ENCODE measurements at places on chromosomes 11 and 22.

DNA sequence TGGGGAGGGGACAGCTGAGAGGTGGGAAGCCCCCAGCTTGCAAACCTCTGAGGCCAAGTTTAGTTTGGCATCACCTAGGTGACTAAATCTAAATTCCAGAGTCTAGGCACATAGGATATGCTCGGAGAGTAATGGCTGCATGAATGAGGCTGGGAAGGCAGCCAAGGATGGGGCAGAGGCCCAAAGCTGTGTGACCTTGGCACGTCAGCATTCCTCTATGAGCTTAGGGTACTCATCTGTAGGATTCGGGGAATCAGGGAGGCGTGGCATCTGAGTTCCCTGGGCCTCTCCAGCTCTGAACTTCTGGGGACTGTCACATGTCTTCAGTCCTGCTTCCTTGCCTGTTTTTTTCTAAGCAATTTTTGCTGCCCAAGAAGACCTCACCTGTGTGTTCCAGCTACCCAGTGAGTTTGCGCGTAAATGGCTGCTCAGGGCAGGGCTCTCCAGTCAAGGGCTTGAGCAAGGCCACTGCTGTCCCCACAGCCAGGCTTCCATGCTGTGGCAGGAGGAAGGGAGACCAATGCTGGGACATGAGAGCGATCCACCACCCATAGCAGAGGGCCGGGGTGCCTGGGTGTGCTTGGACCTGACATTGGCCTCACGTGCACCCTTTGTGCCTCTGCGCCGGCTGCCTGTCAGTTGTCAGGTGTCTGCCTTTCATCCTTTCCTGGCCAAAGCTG, 13.9 kb downstream of the DAGLA start:
- DNase-seq, result no peak

DNA sequence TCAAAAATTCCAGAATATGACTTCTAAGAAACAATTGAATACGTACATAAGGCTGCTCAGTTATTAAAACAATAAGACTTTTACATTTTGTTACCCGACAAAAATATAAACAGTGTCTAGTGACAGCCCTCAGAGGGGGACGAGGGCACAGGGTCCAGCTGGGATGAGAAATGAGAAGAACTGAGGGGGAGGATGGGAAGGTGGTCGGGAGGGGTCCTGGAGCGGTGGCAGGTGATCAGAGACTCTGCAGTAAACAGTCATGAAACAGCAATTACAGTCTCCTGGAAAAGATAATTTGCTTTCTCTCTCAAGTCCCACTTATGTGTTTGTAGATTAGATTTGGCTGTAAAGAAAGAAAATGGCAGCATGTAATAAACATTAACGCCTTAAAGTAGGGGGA, 56.0 kb downstream of the PACSIN2 start:
- DNase-seq, result no peak

DNA sequence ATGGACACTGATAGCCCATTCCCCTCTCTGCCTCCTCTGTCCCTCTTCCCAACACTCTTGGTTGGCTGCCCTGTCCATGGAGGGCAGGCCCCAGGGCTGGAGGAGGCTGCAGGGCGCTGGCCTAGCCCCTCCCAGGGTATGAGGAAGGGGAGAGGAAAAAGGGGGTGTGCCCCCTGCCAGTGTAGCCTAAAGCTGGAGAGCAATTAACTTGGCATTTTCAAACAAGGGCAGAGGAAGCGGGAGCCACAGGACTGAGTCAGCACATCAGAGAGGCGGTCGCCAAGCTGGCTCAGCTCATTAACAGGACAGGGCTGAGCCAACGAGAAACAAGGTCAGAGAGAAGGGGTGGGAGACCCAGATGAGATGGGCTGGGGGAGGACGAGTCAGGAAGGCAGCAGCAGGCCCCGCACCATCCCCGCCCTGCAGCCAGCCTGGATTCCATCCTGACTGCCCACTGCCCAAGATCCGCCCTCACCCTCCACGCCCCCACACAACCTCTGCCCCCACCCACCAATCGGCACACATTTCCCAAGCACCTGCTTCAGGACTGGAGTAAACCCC, 76.3 kb downstream of the BUD13 start:
- no peak for DNase-seq

DNA sequence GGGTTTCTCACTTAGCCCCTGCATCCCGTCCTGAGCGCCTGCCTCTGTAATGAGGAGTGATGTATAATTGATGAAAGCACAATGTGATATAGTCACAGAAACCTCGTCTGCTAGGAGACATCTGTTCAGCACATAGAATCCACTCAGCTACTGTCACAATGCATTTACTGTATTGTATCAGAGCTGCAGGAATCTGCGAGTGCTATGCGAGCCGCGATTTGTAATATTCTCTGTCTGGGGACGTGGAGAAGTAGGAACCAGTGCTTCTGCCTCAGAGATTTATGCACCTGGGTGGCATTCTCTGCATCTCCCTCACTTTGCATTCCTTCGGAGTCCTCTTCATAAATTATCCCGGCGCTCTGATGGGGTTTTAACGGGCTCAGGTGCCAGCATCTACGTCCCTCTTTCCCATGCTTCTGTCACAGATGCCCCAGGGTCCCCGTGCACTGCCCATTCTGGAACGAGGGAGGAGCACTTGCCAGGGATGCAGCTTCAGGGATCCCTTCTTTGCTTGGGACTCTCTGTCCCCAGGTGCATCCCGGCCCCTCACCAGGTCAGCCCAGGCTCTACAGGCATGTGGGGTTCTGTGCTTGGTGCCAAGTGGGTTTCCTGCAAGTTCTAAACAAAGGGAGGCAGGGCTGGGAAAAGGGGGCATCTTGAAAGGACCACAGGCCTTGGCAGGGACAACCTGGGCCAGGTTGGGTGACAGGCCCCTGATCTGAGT, 205.5 kb downstream of the DSCAML1 start:
- no peak for DNase-seq

GRCh38 chr11:117523680-117524079, 196.0 kb downstream of the CEP164 start:
- no peak for DNase-seq

DNA sequence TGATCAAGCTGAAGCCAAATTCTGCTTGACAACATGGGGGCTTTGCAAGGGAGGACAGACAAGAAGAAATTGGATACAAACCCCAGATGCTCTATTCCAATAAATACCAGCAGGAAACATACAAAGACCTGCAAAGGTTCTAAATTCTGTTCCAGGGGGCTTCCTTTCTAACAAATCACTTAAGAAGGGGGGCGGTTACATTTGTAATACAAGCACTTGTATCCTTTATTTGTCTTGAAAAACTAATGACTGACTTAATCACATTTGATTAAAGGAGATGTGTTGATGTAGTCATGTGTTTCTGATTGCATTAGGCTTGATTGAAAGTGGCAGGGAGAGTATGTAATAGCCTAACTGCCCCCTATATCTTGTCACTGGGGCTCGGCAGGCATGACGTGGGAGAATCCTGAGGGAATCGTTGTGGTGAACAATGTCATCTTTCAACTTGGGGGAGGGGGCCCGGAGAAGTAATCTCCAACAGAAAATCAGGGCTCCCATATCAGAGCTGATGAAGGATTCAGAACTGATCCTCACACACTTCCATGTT, 361.7 kb downstream of the INSC start:
- DNase-seq, result no peak

DNA sequence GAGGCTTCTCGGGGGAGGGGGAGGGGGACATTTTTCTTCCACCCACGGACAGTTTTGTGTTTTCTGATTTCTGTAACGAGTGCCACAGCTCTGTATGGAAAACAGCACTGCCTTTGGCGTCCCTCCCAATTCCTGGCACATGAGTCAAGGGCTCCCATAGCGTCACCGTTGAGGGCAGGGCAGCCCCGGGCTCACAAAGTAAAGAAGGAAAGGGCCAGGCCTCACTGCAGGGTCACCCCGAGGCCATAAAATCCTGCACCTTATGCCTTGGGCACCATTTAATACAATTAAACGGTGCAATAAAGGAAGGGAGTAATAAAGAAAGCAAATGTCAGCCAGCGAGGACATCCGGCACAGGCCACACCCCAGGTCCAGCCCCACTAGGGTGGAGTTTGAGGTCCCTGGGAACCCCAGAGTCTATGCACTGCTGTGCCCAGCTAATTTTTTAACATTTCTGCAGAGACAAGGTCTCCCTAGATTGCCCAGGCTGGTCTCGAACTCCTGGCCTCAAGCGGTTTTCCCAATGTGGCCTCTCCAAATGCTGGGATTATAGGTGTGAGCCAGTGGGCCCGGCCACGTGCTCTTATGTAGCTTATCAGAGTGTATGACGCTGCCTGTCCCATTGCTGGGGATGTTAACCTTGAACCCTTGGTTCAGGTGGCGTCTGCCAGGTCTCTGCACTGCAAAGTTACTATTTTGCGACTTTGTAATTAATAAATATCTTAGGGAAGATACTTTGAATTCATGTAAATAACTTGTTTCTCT, 13.6 kb upstream of the MUC2 start:
- DNase-seq, result no peak

DNA sequence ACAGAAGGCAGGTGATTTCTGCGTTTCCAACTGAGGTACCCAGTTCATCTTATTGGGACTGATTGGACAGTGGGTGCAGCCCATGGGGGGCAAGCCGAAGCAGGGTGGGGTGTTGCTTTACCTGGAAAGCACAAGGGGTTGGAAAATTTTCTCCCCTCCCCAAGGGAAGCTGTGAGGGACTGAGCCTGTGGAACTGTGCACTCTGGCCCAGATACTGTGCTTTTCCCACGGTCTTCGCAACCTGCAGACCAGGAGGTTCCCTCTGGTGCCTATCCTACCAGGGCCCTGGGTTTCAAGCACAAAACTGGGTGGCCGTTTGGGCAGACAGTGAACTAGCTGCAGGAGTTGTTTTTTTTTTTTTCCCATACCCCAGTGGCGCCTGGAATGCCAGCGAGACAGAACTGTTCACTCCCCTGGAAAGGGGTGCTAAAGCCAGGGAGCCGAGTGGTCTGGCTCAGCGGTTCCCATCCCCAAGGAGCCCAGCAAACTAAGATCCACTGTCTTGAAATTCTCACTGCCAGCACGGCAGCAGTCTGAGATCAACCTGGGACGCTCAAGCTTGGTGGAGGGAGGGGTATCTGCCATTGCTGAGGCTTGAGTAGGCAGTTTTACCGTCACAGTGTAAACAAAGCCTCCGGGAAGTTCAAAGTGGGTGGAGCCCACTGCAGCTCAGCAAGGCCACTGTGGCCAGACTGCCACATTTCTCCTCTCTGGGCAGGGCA, 97.2 kb downstream of the JRKL start:
- DNase-seq, result no peak

- peak; percentile 70 for DNase-seq
Observed at GRCh38 chr11:118230088-118230487, 5.3 kb upstream of the JAML start.

GRCh38 chr22:30675436-30675835, 7.8 kb upstream of the DUSP18 start:
- no peak for DNase-seq

DNA sequence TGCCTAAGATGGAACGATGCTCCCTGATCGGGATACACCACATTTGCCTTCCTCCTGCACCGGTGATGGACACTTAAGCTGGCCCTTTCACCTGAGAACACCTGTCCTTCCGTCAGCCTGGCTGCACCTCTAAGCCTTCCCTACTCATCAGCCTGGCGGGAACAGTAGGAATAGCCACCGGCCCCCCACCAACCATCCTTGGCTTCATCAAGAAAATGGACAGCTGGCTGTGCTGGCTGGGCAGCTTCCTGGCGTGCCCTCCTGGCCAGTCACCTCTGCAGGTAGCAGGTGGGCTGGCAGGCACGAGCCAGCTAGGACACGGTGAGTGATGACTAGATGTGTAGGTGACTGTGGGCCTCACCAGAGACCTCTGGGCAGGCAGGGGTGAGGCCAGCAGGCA, 142.8 kb downstream of the CTTN start:
- no peak for DNase-seq

GRCh38 chr22:20587206-20587958, 80.0 kb downstream of the MED15 start:
- DNase-seq, result no peak

- no peak for DNase-seq
Observed at GRCh38 chr22:39431821-39432251, 25.0 kb upstream of the MGAT3 start.

GRCh38 chr11:86717817-86718501, 45.5 kb upstream of the ME3 start:
- DNase-seq, result no peak

DNA sequence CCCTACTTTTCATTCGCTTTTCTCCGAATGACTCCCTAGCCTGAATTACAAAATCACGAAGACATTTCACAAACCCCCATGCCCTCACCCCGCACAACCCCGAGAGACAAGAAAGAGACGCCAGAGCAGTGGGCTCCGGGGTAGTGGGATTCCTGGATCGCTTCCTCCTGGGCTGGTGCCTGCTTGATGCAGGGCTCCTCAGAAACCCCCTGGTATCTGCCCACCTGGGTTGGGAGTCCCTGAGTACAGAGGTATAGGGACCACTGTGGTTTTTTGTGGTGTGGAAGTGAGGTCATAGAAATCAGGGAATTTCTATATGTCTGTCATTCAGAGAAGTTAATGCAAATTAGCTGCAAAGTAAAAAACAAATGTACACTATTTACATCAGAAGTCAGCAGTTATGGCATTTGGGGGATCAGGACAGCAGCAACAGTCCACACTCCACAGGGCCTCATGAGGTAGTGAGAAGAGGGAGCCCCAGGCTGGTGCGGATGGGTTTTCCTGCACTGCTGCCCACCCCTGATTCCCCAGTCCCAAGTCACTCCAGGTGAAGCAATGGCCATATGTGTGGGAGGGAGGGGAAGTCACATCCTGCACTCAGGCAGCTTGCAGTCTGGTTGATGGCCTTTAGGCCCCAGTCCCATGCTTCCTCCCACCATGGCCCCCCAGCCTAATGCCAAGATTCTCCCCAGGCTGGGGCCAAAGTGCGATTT, 39.6 kb downstream of the BUD13 start:
- DNase-seq, result no peak
